ENCODE measurements at places on chromosomes 12 and 14.
A peak's percentile ranks its signal among the peaks of the same experiment; 100 is the strongest.

DNA sequence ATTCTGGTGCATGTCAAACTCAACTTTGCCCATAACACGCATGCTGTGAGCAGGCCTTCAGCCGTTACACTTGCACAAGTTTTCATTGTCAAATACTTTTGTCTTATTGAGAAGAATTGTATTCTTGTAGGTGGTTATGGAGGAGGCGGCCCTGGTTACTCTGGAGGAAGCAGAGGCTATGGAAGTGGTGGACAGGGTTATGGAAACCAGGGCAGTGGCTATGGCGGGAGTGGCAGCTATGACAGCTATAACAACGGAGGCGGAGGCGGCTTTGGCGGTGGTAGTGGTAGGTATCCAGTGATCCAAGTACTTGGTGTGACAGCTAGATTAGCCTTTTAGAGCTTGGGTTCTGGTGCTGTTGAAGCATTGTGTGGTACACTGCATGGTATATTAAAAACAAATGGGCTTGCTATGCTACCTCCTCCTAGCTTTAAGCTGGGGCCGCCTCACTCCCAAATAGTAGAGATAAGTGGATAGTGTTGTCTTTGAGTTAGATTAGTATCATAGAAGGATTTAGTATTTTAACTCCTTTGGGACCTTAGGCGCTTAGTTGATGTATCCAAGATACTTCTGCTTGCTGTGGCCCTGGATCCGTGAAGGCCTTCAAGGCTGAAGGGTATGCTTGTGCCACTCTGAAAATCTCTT is 2.5 kb downstream of the HNRNPA1 start:
- no peak for DNase-seq

DNA sequence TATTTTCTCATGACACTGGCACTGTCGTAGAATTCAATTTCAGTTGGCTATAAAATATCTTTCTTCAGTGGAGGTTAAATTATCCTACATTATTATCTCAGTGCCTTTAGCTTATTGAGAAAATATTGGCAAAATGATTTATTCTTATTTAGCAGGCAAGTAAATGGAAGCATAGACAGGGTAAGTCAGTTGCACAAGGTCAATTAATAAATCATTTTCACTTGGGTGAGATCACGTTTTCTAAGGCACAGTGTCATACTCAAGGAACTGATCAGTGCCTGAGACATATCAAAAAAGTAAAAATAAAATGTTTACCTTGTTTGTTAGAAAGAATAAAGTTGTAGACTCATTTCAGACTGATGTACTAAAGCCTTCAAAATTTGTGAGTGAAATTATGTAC is 95.0 kb downstream of the ACSS3 start:
- no peak for DNase-seq

GRCh38 chr12:124130691-124131591 is 157.9 kb downstream of the ZNF664 start:
- DNase-seq, result no peak

DNA sequence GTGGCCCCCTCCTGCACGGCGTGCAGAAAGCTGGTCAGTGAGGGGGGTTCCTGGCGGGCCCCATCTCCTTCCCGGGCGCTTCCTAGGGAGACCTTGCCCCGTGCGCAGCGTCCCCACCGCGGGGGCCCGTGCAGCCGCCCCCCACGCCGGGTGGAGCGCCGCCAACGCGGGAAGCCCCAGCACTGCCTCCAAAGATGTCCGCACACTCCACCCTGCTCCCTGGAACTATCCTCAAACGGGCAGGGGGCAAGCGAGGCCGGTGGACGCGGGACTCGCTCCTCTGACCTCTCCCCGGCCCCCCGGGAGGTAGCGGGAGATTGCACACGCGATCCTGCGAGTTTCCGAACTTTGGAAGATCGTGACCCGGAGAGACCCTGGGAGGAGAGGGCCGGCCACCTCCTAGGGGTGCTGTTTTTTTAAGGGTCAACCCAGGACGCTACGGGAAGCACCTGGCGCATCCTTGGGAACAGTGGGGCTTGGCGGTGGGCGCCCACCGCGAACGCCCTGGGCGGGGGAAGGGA is 1.5 kb upstream of the FZD10 start:
- no peak for DNase-seq

GRCh38 chr14:103519043-103519836 is 3.4 kb downstream of the CKB start:
- DNase-seq, result peak; percentile 36
